ENCODE measurements at places on chromosomes 13 and 19.

DNA sequence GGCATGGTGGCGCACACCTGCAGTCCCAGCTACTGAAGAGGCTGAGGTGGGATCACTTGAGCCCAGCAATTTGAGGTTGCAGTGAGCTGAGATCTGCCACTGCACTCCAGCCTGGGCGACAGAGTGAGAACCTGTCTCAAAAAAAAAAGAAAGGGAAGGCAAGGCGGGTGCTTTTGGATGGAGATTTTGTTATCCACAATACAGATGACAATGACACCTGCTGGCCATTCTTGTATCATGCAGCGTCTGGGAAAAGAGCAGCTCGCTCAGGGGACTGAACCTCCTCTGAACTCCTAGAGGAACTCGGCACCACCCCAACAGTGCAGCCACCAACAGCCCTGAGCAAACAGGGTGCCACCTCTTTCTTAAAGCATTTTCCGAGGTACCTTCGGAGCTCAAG lies 22.8 kb downstream of the HAUS8 start:
- peak; percentile 2 for DNase-seq

- no peak for DNase-seq
Measured at GRCh38 chr13:83215627-83216026, 666.6 kb downstream of the SLITRK1 start.

DNA sequence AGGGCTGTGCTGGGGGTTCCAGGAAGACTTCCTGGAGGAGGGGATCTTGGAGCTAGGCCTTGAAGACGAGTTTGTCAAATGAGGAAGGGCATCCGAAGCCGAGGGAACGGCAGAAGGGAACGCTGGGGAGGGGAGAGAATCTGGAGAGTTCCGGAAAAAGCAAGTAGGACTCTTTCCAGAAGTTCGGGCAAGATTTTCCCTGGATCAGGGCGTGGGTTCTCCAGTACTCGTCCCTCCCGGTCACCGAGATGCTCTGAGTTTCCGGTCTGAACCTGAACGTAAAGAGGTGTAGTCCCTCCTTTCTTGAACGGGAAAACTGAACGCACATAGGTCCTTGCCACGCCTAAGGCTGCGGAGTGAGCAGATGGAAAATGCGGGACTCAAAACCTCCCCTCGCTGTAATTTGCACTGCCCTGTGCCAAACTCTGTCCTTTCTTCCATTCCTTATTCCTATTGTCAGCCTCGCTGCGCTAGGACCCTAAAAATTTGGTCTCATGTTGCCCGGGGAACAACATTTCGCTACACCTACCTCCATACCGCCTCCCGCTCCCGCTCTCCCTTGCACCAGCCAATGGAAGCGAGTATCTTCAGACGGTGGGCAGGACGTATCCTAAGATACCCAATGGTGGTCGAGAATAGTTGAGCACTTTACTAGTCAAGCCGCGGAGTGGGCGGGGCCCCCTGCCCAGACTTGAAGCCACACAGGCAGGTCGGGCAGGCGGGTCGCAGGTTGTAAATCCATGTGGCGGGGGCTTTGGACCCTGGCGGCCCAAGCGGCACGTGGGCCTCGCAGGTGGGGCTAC lies at the start of gene GTPBP3:
Gene GTPBP3 (plus strand): TSS at position 682 of the 803 bp plus-strand sequence. CDS start 59 bp downstream, at position 741.
- peak; percentile 98 for DNase-seq

DNA sequence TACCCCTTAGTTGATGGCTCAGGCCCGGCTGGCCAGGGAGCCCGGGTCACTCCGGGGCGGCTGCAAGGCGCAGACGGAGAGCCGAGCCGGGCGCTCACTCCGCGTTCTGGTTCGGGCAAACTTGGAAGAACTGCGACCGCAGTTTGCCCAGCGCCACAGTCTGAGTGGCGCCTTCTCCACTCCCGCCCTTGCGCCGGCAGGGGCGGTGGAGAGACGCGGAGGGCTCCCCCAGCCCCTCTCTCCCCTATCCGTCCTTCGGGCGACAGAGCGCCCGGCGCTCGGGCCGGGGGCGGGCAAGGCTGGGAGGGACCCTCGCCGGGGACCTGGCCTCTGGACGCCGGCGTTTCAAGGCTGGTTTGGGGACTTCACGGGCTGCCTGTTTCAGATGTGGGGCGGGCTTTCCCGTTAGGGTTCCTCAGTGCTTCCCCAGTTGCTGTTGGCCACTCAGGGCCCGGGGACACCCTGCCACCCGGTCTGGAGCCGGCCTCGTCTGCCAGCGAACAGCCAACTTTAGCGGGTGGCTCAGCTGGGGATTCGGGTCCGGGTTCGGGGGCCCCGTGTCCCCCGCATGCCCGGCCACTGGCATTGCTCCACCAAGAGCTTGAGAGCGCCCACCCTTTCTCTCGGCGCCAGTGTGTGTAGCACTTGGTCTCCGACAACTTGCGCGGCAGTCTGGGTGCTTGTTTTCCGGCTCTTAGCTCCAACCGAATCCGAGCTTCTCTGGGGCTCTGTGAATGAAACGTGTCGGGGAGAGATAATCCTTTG lies 1.5 kb downstream of the GPC6 start:
- peak; percentile 86 for DNase-seq

- DNase-seq, result no peak
Measured at GRCh38 chr13:75687150-75687763, 51.1 kb downstream of the LMO7 start.

GRCh38 chr13:57925751-57926150 lies 294.2 kb downstream of the PCDH17 start:
- DNase-seq, result no peak

DNA sequence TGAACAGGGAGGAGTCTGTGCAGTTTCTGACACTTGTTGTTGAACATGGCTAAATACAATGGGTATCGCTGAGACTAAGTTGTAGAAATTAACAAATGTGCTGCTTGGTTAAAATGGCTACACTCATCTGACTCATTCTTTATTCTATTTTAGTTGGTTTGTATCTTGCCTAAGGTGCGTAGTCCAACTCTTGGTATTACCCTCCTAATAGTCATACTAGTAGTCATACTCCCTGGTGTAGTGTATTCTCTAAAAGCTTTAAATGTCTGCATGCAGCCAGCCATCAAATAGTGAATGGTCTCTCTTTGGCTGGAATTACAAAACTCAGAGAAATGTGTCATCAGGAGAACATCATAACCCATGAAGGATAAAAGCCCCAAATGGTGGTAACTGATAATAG lies 16.1 kb downstream of the CEACAM6 start:
- DNase-seq, result no peak

DNA sequence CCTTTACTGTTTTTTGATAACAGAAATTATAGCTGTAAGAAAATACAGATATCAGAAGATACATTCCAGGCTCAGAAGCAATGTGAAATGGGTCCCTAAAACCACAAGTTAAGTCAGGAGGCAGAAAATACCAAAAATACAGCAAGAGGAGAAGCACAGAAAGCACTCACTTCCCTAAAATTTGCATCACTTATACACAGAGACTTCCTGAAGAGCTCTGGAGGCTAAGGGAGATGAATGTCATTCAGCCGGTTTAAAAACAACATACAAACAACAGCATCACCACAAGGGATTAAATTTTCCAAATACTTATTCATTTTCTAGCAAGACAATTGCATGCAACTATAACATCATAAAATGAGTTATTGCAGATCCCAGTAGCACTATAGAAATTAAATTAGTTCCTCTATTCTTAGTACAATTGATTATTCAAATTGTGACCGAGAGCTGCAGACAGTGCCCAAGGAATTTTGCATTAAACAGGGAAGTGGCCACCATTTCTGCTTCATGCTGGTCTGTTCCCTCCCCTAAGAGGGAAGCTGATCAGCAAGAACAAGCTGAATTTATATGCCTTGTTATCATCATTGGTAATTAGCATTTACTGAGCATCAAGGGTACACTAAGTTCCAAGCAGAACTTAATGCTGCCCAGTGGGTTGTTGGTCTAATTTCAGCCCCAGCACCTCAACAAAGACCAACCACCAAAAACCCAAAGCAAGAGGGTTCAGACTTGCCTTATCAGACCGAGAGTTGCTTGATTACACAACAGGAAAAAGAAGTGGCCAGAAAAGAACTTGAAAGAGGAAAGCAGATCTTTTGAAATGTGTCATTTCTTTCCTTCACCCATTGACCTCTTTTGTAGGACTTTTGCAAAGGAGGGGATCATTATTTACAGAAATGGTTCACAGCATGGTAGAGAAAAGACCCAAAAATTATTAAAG lies 140.7 kb downstream of the KCTD12 start:
- no peak for DNase-seq

DNA sequence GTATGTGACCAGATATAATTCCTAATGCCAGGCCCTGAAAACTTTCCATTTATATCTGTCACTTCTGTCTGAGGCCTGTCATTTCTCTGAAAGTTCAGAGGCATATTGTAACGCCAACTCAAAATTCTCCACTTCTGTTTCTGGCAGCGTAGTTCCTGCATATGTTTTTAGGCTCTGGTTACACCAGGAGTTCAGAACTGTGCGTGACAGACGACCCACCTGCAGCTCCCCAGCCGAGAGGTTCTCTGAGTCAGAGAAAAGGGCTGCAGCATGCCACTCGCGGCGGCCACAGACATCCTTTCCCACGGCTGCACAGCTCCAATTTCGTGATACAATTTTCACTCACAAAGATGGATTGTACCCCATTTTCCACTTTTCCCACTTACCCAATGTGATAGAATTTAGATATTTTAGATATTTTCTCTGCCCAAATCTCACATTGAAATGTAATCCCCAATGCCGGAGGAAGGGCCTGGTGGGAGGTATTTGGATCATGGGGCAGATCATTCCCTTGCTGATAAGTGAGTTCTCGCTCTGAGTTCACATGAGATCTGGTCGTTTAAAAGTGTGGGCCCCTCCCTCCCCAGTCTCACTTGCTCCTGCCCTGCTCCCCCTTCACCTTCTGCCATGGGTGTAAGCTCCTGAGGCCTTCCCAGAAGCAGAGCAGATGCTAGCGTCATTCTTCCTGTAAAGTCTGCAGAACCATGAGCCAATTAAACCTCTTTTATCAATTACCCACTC lies 308.1 kb downstream of the LIG4 start:
- no peak for DNase-seq

- no peak for DNase-seq
Measured at GRCh38 chr13:79626924-79627323, 146.0 kb downstream of the NDFIP2 start.

- DNase-seq, result no peak
Measured at GRCh38 chr13:40342901-40343300, 323.5 kb downstream of the FOXO1 start.

- DNase-seq, result no peak
Measured at GRCh38 chr13:24022568-24022967, 125.3 kb upstream of the C1QTNF9B start.

DNA sequence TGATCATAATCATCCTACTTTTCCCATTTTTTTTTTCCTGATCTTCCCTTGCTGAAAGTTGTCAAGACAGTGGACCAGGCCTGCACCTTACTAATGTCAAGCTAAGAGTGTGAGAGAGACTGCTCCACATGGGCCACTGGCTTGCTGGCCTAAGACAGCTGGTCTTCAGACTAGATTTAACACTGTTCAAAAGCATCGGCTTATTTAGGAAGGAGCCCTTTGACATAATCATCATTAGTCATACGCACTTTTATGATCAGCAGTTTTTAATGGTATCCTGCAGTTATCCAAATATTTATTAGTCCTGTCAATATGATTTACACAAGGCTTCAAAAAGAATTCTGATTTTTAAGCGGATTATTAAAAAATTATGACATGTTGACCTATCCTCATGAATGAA lies 270.6 kb downstream of the DNAJC15 start:
- DNase-seq, result no peak

- no peak for DNase-seq
Measured at GRCh38 chr19:32581705-32582179, 752 bp downstream of the PDCD5 start.

DNA sequence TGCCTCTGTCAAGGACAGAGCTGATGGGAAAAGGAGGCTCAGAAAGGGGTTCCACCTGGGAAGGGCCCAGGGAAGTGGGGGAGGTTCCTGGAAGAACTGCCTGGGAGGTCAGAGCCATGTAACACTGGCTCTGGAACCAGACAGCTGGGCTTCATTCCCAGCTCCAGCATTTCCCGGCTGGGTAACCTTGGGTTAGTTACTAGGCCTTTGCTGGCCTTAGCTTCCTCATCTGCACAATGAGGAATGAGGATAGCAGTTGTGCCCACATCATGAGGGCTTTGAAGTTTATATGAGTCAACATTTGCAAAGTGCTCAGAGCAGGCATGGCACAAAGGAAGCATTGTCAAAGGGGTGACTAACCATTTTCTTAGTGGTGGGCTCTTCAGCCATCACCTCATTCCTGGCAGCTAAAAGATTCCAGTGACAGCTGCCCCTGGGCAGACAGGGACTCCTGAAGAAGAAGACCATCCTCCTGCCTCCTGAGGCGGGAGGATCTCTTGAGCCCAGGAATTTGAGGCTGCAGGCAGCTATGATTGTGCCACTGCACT lies 1.7 kb upstream of the DNAJB1 start:
- no peak for DNase-seq

DNA sequence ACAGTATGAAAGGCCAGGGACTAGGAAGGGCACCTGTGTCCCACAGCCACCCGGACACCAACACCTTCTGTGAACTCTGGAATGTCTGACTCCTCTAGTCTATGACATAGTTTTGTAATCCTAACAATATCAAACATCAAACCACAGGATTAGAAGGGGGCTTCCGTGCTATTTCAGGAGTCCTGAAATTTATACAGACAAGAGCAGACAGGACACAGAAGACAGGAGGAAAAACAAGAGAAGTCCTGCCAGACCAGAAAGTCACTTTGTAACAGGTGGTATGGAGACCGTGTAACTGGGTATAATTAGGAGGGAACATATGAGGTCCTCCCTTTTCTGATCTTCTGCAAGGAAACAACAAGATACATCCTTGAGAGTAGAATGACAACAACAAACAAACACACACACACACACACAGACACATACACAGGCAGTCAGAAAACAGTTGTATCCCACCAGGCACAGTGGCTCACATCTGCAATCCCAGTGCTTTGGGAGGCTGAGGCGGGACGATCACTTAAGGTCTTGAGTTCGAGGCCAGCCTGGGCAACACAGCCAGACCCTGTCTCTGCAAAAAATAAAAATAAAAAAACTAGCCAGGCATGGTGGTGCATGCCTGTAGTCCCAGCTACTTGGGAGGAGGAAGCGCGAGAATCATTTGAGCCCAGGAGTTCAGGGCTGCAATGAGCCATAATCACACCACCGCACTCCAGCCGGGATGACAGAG lies 13.1 kb downstream of the INSR start:
- DNase-seq, result no peak

DNA sequence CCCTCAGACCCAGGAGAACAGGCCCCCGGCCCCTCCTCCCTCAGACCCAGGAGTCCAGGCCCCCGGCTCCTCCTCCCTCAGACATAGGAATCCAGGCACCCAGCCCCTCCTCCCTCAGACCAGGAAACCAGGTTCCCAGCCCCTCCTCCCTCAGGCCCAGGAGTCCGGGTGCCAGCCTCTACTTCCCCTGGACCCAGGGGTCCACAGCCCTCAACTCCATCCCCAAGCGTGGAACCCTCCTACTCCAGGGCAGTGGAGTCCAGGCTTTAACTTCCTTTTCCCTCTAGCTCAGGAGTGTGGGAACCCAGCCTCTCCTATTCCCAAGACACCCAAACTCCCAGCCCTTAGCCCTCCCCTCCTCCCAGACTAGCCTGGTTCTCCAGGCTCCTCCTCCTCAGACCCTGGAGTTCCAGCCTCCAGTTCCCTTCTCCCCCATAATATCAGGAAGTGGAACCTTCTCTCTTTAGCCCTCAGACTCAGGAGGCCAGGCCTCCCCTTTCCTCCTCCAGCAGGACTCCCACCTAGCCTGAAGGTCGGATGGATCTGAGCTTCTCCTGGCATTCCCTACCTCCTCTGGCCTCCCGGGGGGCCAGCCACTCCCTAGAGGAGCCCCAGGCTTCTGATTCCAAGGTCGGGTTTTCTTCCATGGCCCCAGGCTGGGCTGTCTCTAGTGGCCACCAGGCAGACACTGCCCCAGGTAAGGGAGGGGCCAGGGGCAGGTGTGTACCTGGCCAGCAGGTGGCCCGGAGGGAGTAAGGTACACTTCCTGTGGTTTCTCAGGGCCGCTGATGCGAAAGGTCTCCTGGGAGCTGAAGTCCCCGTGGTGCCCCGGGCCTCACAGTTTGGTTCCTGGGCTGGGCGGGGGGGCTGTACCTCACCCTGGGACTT lies at the start of gene TMC4:
Gene TMC4 (minus strand): TSS at position 690 of the 888 bp plus-strand sequence. CDS start 43 bp downstream, at position 647.
- peak; percentile 86 for DNase-seq

Measured in NCI-H510A treated with DMSO at 0.1 percent for 48 hours (cell line).